Stimulated activated CD8-positive, alpha-beta memory T cell treated with anti-CD3 and anti-CD28 coated beads, Interleukin-4, amount 100 ng/mL, for 1 hour (primary cell): ENCODE measurements at places on chromosomes 11 and 22.

DNA sequence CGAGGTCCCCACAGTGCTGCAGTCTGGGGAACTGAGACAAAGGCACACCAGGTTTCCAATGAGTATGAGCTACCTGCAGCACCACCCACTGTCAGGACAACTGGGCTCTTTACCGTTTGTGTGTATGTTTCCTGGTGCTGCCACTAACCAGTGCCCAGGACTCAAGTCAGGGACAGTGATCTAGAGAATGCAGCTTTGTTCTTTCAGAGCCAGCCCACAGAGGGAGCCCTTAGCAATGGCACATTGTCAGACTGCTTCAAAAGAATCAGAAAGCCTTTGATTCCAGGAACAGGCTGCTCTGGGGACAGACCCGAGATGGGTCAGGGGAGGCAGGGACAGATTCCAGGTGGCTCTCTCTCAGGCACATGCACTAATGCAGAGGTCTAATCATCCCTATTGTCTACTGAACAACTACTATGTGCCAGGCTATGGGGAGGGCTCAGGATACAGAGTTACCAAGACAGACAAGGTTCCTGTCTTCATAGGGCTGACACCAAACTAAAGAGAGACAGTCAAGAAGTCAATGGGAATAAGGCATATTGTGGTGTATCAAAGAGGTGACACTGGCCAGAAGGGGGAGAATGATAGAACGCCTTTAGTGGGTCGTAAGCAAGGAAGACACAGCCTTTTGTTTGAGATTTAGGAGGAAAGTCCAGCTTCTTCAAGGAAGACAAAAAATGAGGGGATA, 103.7 kb downstream of the VPREB1 start:
- DNase-seq: no peak

DNA sequence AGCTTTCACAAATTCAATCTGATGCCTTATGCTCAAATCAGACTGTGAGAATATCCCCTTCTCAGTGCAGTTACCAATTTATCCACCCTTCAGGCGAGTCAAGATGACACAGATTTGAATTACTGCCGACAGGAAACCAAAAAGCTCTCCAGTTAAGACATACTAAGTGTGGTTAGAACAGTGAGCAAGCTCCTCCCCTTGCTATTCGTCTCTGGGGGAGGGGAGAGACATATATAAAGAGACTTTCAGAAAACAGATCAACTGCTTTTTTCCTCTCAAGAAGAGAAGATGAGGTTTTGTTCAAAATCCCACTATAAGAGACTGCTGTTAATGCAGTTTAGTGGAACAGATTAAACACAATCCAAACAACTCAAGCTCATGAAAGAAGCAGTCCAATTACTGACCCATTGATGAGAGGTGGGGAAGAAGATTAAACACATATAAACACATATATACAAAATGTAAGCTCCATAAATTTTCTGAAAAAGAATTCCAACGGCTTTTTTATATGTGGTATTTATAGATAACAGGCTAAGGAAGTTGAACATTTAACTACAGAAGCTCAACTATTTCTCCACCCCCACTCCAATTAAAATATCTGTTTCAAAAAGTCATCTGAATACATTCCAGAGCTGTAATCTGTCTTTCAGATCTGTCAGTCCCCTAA, 102.7 kb downstream of the MRTFA start:
- peak; percentile 31 for DNase-seq

GRCh38 chr11:1208394-1209261, 14.2 kb upstream of the MUC5B start:
- no peak for DNase-seq

DNA sequence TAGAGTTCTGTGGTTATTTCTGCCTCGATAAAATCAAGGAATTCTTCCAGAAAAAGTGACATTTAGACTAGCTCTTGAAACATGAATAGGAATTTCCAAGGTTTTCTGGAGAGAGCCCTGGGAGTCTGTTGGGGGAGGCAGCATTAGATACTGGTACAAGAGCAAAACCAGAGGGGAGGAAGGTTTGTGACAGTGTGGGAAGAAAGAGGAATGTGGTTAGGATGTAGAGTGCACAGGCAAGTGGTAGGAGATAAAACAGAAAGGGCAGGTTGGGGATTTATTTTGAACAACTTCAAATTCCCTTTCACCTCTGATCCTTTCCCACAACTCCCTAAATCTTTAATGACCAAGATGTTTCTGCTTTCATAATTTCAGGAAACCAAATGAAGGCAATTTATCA, 588.4 kb downstream of the METTL15 start:
- DNase-seq: no peak

DNA sequence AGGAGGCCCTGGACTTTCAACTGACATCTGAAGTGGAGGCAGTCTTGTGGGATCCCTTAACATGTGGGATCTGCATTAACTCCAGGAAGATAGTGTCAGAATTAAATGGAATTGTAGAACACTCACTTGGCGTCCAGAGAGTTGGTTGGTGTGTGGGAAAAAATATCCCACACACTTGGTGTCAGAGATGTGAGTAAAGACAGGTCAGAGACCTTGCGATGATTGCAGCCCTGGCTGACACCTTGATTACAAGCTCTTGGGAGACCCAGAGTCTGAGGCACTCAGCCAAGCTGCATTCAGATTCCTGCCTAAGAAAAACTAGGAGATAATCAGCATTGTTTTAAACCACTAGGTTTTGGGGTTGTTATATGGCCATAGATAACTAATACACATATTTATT, 7.2 kb upstream of the TPCN2 start:
- DNase-seq: no peak

- no peak for DNase-seq
Measured at GRCh38 chr11:32002311-32002710, 88.6 kb upstream of the RCN1 start.

DNA sequence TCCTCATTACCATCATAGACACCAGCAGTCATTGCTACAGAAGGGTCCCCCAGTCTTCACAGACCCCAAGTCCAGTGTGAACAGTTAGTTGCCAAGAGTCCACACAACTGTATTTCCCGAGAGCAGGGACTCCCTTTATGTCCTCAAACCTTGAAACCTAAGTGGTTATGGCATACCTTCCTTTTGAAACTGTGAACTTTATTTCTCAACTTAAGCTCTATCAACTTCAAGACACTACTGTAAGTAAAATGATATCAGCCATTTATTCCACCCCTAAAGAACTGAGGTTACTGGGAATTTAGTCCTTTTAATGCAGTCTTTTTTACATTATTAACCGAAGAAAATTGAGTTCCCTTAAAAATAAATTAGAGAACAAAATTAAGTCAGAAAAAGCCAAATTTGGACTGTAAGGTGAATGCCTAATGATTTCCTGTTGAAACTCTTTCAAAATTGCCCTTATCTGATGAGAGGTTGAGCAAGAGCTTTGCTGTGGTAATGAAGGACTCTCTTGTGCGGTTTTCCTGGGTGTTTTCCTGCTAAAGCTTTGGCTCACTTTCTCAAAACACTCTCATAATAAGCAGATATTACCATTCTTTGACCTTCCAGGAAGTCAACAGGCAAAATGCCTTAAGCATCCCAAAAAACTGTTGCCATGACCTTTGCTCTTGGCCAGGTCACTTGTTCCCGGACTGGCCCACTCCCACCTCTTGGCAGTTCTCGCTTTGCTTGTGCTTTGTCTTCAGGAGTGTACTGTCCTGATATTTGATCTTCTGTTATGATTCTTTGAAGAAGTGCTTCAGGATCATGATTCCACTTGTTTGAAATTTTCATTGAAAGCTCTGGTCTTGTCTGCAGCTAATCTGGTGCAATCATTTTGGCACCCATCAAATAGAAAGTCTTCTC, 765.4 kb upstream of the ANO3 start:
- DNase-seq: no peak

DNA sequence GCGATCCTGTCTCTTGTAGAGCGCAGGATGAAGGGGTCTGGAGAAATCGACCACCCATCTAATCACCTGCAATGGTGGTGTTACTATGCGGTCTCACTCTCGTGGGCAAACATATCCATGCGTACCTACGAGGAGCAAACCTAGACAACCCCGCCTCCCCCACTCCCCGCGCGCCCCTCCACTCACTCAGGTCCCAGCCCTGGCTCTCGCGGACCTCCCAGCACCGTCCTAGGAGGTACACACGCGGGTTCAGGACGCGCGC, 887 bp downstream of the TRPC6 start:
- DNase-seq: no peak

GRCh38 chr11:128116885-128117284, 470.5 kb downstream of the ETS1 start:
- DNase-seq: no peak

GRCh38 chr11:126026579-126026978, 36.1 kb downstream of the CDON start:
- no peak for DNase-seq

DNA sequence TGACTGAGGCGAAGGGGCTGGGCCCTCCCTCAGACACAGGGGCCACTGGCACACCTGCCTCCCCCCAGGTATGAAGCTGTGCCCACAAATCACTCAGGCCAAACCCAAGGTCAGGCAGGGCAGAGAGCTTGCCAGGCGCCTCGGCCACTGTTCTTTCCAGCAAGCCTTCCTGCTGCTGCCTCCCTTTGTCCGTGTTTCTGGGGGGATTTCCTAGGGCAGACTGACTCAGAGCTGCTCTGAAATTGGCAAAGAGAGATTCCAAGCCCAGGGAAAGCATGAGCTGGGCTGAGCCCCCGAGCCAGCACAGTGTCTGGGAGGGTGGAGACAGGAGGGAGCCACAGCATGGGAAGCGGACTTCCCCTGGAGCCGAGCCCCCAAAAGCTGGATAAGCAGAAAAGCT, 33.2 kb downstream of the PPP2R1B start:
- DNase-seq: no peak

DNA sequence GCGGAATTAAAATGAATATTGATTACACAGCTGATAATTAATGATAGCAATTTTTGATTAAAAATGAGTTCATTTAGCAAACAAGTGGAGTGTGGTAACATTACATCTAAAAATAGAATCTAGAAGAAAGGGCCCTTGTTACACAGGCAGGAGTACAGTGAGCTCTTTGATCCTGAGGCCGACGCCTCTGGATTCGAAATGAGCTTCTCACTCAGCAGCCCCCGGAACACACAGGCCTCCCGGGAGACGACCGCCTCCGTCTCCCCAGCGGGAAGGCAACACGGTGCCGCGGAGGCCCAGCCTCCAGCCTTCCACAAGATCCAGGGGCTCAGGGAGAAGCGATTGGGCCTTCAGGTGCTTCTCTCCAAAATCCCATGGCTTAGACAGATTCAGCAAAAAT, 379.1 kb downstream of the BRD1 start:
- no peak for DNase-seq

- no peak for DNase-seq
Measured at GRCh38 chr11:75814363-75814676, 690 bp upstream of the UVRAG start.

DNA sequence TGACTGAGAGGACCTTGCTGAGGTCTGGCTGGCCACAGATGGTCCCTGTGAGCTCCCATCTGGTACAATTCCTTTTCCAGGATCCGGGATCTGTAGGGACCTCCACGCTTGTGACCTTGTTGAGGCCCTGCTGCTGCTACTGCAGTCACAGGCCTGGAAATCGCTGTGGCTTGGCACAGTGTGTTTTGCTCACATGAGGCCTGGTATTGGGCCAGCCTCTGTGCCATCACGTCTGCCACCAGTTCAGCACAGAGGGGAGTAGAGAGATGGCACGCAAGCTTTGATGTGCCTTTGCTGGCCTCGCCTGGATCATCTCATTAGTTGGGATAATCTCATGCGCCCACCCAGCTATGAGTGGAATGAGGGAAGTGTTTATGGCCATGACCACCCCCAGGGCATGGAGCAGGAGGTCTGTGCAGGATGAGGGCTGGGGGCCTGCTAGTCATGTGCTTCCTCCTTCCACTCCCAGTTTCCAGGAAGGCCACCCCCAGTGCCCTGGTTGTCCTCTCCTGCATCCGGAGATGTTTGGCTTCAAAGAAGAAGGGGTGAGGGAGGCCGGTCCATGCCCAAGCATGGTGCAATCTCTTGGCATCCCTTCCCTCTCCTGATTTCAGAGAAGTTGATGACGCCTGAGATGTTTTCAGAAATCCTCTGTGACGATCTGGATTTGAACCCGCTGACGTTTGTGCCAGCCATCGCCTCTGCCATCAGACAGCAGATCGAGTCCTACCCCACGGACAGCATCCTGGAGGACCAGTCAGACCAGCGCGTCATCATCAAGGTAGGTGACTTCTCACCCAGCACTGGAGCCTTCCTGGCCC, 22.4 kb downstream of the DERL3 start:
- DNase-seq: no peak
